WERI-Rb-1 (cell line): ENCODE measurements at places on chromosomes 3 and 15.

DNA sequence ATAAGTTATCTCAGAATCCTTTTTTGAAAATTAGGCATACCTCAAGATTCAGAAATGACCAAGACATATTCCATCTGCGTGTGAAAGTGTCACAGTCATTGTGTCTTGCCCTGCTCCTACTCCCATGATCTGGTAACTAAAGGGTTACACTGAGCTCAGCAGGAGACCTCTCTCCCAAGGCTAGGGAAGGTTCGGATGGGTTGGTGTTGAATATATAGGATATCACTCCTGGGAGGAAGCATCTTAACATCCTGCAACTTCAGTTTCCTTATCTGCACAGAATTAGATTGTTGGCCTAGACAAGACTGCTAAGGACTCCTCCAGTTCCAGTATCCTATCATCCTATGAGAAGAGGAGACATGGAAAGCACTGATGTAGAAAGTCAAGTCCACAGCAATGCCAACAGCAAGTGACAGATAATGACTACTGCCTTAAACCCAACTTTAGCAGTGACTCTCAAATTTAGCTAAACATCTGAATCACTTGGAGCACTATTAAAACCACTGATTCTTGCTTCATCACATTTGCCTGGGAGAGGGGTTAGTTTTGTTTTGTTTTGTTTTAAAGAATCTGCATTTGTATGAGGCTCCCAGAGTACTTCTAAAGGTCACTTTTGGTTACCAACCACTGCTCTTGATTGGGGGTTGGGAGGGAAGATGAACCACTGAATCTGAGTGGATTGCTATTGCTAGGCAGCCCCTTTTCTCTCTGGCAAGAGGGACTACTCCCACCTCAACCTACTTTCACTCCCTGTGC lies 9.7 kb downstream of the ADAMTS9 start:
- DNase-seq = no peak

GRCh38 chr3:78268716-78269668 lies 1229.1 kb downstream of the ROBO2 start:
- DNase-seq = no peak

DNA sequence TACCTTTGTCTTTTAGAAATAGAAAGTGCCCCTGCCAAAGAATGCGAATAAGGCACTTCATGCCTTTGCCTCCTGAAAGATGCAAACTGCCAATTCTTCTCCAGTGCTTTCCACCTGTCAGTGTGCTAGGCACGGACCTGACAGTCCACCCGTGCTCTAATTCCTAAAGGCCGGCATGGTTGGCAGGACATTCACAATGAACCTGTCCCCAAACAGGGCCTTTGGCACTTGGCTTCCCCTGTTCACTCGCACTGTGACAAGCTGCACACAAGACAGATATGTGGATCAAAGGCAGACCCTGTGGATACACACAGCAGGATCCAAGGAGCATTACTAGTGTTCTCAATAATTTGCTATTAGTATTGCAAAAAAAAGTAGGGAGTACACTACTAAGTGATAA lies 505.7 kb upstream of the AGTR1 start:
- DNase-seq = no peak

DNA sequence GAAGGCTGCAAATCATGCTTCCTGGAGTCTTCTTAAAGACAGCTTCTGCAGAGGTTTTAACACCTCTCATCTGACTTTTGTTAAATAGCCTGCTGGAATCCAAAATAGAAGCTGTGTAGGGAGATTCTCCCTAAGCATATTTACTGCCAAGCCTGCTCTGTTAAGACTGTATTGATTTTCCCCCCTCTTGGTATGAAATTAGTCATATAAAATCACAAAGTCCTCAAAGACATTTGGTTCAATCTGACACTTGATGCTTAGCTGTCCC lies 94.6 kb downstream of the ITPR1 start:
- DNase-seq = no peak

DNA sequence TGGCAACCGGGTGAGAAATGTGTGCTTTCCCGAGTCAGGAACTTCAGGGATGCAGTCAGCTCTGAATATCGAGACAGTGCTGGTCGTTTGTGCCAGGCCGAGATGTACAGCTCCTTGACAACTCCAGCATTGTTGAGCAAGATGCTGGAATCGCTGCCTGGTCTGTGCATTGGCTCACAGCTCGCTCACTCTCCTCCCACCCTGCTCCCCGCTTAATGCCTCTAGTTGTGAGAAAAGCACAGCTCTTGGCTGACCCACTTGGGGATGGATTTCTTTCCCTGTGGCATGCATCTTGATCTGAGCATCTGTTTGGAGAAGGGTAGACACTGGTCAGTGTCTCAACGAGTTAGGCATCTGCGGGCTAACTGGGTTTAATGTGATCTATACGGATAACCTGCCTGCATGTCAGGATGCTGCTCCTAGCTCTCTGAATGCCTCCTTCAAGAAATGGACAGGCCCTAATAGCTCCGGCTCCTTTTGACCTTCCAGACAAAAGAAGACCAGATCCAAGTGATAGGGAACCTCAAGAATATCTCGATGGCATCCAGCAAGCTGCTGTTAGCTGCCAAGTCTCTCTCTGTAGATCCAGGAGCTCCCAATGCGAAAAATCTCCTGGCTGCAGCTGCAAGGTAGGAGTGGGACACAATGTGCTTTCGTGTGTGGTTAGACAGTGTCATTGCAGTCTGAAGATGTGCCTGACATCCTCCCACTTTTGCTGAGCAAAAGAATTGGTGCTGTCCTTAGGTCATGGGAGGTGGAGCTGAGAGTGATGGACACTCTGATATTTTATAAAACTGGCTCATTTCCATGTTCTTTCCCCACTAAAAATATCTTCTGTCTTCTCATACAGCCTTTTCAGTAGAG lies 302.2 kb upstream of the TPM1 start:
- DNase-seq = no peak

DNA sequence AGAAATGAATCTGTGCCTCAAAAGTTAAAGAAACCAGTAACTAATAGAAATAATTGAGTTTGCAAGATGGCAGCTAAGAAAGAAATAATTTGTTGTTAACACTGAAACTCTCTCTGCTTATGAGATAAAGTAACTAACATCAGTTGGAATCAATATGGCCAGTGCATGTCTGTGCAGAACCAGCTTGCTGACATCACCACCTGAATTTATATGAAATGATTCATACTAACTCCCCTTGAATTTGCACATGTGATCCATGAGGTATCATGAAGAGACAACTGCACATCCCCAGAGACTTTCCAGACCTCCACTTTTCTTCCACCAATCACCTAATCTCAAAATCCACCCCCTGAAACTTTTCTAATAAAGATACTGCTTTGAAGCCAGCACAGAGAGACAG lies 10.3 kb upstream of the SLC25A38 start:
- no peak for DNase-seq

- no peak for DNase-seq
Observed at GRCh38 chr3:97816811-97817210, 5.0 kb upstream of the CRYBG3 start.

DNA sequence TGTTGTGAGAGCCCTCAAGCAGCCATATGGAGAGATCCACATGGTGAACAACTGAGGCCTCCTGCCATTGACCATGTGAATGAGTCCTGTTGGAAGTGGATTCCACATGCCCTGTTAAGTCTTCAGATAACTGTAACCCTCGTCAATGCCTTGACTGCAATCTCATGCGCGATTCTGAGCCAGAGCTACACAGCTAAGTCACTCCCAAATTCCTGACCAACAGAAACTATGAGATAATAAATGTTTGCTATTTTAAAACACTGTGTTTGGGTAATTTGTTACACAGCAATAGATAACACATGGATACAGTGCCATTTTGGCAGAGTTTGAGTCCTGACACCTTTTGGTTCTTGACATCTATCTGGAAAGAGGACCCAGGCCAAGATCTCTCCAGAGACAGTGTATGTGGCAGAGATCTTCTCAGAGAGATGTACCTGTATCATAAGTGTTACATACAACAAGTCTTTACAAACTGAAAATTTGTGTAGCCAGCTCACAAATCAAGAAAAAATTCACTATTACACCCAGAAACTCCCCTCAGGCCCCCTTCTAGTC lies 34.5 kb upstream of the BNC1 start:
- DNase-seq = no peak

DNA sequence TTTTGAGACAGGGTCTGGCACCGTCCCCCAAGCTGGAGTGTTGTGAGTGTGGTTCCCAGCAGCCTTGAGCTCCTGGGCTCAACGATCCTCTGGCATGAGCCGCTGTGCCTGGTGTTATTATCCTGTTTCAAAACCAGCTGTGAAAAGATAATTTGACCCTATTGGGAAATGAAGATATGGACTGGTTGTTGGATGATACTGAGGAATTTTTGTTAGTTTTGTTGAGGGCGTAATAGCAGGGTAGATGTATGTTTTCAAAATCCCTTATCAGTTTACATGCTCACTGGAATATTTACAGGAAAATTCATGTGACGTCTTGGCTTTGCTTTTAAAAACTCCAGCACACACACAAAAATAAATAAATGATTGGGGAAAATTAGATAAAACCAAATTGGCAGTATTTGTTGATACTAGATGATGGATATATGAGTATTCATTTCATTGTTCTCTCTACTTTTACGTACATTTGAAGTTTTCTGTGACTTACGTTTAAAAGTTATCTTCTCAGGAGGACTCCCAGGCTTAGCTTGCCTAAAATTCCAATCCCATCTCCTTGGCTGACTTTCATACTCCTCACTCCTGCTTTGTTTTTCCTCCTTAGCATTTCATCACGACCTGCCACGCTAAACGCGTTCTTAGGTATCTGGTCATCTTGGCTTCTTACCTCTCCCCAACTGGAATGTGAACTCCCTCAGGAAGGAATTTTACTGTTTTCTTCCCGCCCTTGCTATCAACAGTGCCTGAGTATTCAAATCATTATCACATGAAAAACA lies 56.8 kb upstream of the TFRC start:
- DNase-seq = no peak
